ENCODE measurements at places on chromosomes 2 and 18.
A peak's percentile ranks its signal among the peaks of the same experiment; 100 is the strongest.

GRCh38 chr2:12289120-12289802 is 427.5 kb upstream of the TRIB2 start:
- no peak for DNase-seq

- no peak for DNase-seq
Observed at GRCh38 chr2:116820986-116821385, 993.5 kb upstream of the DDX18 start.

DNA sequence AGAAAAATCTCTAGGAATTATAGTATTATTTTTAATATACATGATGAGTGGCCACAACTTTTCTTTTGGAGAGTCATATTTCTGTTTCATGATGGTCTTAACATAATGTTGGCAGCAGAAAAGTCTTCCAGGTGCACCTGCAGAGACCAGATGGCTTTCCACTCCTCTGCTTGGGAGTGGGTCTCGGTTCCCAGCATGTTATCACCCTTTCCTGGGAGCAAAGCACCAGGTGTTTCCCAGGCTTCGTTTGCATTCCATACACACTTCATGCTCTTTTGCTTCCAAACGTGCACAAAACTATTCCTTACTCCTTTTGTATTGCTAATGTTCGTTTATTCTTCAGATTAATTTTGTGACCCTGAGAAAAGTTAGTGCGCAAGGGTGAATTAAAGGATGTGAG is 305.2 kb downstream of the CDH2 start:
- no peak for DNase-seq

GRCh38 chr2:101967826-101968513 is 23.8 kb upstream of the IL1R2 start:
- no peak for DNase-seq

GRCh38 chr2:43887176-43887575 is 48.4 kb downstream of the ABCG8 start:
- DNase-seq: no peak

DNA sequence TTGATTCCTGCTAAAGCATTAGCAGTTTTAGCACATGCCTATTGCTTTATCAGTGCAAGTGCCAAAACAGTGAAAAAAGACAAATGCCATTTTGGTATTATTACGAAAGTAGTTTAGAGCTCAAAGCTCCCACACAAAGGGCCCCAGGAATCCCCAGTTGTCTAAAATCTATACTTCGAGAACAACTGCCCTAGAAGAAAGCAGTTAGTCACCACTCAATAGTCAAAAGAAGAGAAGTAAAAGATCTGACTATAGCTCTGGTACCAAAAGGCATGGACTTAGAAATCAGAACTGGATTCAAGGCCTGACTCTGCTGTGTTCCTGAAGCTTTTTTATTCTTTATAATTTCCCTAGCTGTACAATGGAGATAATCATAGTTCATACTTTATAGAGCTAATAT is 21.8 kb downstream of the SCN3A start:
- no peak for DNase-seq

DNA sequence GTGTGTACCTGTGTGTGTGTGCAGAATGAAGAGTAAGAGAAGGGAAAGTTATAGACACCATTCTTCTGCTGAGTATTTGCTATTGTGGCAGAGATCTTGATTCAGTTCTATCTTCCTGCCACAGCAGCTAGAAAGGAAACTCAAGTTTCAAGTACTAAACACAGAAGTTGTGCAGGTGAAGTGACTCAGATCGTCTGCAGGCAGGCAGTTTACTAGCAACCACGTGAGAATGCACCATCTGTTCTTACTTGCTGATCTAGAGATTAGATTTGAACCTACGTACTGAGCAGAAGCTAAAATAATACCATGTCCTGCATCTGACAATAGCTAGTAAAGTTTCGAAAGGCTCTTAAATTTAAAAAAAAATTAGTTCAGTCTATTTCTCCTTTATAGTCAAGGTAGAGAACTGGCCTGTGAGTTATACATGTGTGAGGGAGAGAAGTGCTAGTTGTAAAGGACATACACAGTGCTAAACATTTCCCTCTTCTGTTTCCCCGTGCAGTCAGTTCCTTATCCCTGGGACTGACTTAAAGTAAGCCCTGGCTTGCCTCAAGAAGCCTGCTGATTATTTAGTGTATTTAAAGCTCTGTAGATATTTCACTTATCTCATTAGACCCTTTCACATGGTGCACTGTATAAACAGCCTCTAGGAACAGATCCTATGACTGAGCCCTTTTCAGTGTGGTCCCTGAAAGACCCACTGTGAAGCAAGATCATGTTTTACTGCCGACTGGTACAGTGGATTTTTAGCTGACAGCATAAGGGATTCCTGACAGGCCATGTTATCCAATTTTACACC is 45.0 kb downstream of the SLC38A11 start:
- no peak for DNase-seq

DNA sequence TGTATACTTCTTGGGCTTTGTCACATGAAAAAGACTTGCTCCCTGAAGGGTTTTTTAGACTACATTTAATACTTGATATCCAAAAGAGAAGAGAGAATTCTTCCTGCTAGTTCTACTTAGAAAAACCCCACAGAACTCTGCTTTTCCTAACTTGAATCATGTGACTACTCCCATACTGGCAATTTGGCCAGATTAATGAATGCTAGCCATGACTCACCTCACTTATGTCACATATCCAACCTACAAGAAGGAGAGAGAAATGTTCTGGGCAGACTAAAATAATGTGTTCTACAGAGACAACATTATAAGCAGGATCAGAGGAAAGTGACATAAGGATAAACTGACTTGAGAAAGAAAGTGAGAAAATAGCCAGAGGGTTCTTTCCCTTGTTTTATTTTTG is 249.3 kb upstream of the GULP1 start:
- no peak for DNase-seq

DNA sequence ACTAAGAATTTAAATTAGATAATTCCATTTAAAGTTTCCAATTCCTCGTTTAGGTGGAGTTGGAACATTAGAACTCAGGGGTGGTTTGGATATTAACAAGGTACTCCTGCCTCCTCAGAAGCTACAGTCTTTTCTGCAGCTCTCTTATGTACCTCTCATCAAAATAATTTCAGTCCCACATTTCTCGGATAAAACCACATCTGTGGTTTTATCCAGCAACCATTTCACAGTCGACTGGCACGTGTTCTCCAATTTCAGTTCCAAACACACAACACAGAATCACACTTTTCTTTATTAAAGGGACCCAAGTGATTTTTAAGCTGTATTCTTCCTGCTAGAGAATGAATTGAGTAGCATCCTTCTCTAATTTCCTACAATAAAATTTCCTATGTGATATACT is 22.7 kb upstream of the NFU1 start:
- DNase-seq: no peak

DNA sequence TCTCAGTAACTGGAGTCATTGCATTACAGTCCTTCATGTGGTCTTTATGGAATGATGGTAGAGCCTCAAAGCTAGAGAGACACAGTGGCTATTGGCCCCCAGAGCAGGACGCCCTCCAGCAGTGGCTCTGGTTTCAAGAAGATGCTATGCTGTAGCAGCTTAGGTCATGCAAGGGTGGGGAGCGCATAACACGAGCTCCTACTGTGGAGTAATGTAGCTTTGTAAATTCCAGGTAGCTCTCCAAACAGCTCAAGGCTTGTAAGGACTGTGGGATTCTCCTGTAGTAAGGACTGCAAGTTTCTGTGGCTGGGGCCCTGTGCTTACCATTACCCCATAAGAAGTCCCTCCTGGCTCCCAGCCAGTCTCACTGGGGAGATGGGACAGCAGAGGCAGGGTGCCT is 15.6 kb downstream of the APLF start:
- DNase-seq: no peak

GRCh38 chr2:205686056-205686782 is 3.9 kb downstream of the NRP2 start:
- no peak for DNase-seq

GRCh38 chr18:76380791-76381405 is 114.1 kb downstream of the ZNF516 start:
- no peak for DNase-seq

DNA sequence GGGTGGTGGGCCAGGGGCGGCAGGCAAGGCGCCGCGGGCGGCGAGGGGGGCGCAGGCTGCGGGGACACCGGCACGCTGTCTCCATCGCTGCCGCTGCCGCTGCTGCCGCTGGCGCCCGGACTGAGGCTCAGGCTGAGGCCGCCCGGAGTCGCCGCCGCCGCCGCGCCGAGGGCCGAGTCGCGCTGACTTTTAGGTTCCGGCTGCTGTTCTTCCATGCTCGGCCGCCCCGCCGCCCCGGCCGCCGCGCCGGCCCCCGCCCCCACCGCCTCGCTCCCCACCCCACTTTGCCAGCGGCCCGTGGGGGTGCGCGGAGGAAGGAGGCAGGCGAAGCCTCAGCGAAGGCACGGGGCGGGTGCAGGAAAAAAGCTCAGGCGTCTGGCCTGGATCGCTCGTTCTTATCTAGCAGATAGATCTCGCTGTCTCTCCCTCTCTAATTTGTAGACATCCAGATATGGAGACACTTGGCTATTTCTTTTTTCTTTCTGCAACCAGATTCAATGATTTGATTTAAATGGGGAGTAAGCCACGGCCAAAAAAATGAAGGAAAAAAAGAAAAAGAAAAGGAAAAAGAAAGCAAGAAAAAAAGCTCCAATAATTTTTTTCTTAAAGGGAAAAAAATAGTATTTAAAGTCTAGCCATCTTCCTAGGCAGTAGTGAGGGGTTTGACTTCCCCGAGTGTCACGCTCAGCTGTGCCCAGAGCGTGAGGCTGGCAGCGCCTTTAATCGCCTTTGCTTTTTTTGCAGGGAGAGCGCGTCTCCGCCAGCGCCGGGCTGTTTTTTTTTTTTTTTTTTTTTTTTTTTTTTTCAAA is at the start of gene EN1:
EN1 (minus strand) TSS at position 696 of the 809 bp plus-strand sequence; CDS start at position 215, 481 bp downstream.
- no peak for DNase-seq

DNA sequence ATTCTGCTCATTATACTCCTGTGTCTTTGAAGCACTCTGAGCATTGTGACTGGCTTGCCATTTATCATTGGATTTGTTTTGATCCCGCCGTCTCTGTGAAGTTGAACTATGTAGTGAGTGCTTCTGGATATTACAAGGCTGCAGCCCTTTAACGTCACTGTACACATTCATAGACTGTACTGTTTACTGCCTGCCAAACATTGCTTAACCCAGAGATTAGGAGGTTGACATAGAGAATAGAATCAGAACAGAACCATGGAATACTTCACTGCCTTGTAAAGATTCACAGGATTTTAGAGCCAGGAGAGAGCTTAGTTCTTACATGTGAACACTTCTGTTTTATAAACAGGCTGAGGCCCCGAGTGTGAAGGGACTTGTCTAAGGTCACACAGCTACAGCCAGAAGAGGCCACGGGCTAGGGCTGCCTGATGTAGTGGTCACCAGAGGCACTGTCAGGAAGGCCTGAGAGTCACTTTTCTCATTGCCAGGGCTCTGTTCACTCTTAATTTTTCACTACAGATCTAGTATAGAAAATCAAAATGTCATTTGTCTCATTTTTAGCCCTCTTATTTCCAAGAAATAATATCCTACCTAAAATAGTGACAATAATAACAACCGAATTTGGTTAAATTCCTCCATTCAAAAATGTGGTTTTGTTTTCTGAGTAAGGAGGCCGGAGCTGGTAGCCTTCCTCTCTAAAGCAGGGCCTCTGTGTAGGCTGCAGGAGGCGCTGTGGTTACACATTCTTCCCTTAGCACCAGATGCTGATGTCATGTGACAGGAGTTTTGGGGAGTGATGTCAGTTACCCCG is 87.9 kb downstream of the UGGT1 start:
- DNase-seq: peak; percentile 50

DNA sequence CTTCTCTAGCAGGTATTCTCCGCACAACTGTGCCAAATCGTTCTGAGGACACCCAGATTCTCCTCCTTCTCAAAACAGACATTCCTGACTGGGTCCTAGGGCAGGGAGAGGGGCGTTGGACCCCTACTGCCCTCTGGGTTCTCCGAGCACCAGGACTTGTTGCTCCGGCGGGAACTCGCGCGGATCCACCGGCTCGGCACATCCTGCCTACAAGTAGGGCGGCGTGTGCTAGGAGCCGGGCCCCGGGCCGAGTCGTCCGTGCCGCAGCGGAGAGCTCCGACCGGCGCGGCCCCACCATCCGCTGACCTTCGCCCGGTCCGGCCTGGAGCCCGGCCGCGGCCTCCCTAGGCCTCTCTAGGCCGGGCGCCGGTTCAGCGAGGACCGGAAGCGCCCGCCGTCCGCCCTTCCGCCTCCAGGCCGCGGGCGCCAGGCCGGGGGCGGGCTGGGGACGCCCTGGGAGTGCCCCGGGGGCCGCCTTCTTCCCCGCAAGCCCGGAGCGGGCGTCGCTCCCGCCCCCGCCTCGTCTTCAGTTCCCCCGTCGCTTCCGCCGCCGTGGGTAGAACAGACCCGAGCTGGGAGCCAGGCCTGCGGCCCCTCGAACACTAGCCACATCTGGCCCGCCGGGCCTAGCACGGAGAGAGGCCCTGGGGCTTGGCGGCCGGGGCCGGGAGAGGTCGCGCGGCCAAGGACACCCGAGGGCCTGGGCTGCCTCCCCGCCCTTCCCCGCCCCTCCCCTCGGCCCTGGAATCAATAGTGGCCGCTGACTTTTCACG is 7.6 kb upstream of the ONECUT2 start:
- DNase-seq: no peak

DNA sequence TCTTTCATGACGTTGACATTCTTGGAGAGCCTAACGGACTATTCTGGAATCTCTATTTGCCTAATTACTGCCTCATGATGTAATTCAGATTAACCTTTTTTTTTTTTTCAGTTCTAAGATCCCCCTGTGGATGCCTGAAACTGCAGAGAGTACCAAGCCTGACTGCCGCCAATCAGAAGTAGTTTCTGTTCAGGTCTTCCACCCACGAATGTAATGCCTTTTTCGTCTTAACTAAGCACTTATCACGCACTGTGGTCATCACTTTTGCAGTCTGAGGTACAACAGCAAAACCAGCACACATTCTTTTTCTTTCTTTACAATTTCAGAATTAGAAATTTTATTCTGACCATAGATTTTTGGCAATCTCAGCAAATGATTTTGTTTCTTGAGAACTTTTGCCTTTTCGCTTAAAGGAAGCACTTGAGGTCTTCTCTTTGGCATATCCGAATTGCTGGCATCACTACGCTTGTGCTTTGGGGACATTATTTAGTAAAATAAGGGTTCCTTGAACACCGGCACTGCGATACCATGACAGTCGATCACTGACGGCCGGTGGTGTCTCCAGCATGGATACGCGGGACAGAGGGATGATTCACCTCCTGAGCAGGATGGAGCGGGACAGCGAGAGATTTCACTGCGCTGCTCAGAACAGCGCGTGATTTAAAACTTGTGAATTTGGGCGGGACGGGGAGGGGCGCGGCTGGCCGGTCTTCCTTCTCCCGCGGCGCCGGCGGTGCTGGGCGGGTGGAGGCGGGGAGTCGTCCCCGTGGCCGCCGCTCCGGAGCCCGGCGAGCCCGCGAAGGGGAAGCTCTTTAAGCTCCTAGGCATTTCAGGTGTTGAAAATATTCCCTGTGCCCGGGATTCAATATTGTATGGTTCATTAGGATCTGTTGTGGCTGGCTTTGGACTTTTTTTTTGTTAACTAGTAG is 32.0 kb upstream of the GPR55 start:
- DNase-seq: peak; percentile 33

- no peak for DNase-seq
Observed at GRCh38 chr2:29130295-29130694, 15.1 kb downstream of the CLIP4 start.

DNA sequence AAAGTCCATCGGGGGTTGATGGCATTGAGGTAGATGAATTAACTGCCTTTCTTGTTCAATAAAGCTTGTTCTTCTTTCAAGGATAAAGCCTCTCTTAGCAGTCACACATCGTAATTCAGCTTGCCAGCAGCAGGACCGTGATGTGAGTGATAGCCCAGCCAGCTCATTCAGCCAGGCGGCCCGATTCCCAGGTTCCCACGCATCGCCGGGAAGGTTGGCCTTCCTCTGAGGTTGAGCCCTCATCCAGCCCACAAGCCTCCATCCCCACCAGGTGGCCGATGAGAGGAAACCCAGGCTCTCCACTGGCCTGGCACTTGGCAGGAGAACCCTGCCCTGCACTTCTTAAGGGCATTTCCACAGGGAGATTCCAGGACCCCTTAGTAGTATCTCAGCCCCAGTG is 4.7 kb downstream of the AGAP1 start:
- DNase-seq: no peak

Data from tibial nerve (tissue), 4 donors.